ENCODE measurements at places on chromosomes 13 and 19.

GRCh38 chr19:6737873-6738786, 750 bp upstream of the GPR108 start:
- DNase-seq, result peak; percentile 60

- no peak for DNase-seq
Measured at GRCh38 chr13:113821847-113822246, 42.0 kb downstream of the GAS6 start.

DNA sequence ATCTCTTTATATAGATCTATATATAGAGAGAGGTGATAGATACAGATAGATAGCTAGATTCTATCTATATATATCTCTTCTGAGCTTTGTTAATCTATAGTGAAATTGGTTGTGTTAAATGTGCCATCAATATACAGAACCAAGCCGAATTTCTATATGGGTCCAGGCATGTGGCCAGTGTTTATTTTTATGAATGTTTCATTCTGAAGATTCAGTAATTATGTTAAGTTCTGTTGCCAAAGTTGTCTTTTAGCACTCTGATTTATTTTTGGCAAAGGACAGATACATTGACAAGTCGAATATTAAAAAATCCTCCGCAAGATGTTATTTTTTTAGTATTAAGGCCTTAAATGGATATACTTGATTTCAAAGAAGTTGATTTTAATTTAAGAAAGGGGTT, 190.4 kb upstream of the HTR2A start:
- no peak for DNase-seq

GRCh38 chr19:48398375-48399235, 5.1 kb downstream of the GRIN2D start:
- no peak for DNase-seq

DNA sequence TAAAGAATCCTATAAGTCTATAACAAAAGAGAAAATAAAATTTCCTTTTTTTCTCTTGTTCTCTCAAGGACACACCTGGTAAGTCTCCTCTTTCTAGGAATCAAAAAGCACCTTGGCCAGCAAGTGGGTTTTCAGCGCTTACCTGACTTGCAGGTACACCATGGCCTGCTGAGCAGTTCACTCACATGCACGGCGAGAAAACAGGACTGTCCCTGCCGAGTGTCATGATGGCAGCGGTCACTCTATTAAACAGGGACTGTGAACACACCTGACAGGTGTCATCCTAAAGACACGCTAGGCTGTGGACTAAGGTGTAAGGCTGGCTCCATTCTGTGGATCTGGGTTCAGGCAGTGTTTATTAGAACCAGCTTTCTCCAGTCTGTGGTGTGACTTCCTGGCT, 170.2 kb downstream of the TEX29 start:
- no peak for DNase-seq

GRCh38 chr19:1151037-1151724, 22.9 kb downstream of the SBNO2 start:
- no peak for DNase-seq

GRCh38 chr19:28838909-28839308, 374.0 kb downstream of the UQCRFS1 start:
- DNase-seq, result no peak

DNA sequence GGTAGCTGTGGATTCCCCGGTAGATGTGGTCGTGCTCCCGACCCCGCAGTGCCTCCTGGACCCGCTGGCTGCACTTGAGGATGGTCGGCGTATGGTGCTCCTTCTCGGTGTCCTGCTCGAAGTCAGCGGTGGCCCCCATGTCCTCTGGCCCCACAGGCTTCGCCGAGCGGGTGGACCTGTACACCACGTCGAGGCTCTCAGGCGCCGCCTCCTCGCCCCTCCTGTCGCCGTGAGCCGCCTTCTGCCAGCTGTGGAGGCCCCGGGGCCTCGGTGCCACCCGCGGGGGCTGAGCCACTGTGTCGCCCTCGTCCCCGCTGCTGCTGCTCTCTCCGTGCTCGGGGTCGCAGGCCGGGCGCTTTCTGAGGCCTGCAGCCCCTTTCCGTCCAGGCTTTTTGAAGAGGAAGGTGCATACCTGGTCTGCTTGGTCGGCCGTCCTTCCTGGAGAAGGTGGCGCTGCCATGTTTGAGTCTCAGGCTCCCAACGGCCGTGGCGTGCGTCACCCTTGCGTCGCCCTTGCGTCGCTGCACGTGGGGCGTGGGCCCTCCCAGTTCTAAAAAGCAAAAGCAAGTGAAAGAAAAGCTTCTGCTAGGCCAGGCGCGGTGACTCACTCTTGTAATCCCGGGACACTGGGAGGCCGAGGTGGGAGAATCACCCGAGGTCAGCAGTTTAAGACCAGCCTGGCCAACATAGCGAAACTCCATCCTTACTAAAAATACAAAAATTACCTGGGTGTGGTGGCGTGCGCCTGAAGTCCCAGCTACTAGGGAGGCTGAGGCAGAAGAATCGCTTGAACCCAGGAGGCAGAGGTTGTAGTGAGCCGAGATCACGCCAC, at the start of gene RNF113B:
TSS of gene RNF113B (minus strand) at position 493 of the 832 bp plus-strand sequence. CDS start at position 460, 33 bp downstream.
- DNase-seq, result no peak

GRCh38 chr13:49218493-49219051, 1.6 kb upstream of the MLNR start:
- DNase-seq, result no peak

DNA sequence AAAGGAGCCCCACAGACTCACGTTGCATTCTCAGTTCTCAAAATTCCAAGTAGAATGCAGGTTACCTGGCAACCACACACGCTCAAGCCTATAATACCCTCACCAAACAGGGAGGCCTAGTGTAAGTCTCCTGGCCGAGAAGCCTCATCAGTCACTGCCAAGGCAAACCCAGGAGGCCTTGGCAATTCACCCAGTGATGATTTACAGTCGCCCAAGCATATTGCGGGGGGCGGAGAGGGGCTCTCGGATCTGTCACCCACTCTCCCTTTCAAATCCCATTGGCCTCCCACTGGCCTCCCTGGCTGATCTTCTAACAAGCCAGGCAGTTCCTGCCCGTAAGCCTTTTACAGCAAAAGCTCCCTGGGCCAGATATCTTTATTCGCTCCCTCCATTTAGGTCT, 1.1 kb downstream of the AKAP8L start:
- no peak for DNase-seq

- DNase-seq, result peak; percentile 29
Measured at GRCh38 chr19:42693760-42694350, 46.4 kb downstream of the PSG3 start.

DNA sequence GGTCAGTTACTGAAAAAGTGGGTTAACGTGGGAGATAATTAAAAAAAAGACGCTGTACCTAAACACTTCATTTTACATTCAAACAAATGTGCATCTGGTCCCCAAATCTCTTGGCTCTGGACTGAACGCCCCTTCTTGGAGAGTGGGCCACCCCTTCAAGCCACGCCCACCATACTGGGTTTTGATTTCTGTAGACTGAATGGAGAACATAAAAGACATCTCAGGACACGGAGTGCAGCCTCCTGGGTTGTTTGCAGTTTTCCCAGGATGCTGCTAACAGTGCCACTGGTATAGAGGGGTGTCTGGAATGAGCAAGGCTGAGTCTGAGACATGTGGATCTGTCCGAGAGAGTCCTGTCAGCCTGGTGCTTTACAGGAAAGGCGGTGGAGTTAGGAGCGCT, 10.6 kb downstream of the TFDP1 start:
- DNase-seq, result no peak

GRCh38 chr13:100363285-100363711, 225.3 kb downstream of the GGACT start:
- DNase-seq, result no peak

DNA sequence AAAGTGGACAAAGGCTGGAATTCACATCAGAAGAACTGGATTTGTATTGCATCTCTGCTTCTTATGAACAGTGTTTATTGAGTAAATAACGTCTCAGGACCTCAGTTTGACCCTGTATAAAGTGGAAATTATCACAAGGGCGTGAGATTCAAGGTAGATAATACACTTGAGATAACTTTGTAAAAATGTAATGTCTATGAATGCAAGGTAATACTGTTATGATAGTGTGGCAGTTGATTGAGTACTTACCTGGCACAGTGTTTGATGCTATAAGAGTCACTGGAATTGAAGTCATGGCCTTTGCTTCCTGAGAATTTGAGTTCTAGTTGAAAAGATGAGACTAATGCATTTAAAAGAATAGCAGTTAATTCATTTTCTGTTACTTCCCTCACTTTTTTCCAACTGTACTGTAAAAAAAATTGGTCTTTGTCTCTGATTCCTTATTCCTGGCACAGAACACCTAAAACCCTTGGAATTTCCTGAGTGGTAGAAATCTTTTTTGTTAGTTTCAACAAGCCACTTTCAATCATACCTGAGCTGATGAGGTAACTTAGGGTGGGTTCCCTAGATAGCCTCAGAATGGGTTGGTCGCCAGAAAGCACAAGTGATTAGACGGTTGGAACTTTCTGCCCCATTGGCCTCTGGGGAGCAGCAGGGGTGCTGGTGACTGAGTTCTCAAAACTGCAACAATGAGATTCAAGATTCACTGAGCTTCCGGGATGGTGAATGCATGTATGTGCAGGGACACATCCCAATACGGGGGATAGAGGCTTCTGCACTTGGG, 6.4 kb upstream of the XPO4 start:
- no peak for DNase-seq

- DNase-seq, result no peak
Measured at GRCh38 chr19:1862424-1863327, 703 bp downstream of the KLF16 start.

- DNase-seq, result no peak
Measured at GRCh38 chr13:94143624-94144350, 335.7 kb downstream of the DCT start.

- DNase-seq, result peak; percentile 64
Measured at GRCh38 chr19:33795370-33796163, 1.1 kb upstream of the KCTD15 start.

DNA sequence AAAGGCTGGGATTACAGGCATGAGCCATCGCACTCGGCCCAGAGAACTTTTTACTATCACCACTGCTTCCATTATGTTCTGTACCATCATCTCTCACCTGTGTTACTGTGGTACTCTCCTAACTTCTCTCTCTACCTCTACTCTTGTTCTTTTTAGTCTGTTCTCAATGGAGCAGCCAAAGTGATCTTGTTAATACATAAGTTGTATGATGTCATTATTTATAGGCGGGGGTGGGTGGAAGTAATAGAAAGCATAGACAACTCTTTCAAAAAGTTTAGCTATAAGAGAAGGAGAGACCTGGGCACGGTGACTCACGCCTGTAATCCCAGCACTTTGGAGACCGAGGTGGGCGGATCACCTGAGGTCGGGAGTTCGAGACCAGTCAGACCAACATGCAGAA, 3.0 kb downstream of the ZNF570 start:
- no peak for DNase-seq

DNA sequence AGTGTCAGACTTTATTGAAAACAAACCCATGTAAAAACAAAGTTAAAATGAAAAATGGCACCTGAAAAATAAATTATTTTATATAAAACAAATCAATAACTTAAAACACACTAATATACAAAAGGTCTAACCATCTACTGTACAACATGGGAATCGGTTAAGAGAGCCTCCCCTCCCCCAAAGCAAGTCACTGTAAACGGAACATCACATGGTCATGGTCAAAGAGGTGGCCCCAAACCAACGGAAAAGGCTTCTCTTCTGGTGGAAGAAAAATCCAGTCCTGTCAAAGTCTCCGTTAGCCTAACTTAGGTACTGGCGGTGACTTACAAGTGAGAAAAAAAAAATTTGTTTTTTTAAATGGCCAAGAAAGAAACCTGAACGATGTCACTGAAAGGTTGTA, 15.7 kb upstream of the TIMM44 start:
- no peak for DNase-seq

- no peak for DNase-seq
Measured at GRCh38 chr13:47112205-47112902, 215.5 kb upstream of the HTR2A start.

DNA sequence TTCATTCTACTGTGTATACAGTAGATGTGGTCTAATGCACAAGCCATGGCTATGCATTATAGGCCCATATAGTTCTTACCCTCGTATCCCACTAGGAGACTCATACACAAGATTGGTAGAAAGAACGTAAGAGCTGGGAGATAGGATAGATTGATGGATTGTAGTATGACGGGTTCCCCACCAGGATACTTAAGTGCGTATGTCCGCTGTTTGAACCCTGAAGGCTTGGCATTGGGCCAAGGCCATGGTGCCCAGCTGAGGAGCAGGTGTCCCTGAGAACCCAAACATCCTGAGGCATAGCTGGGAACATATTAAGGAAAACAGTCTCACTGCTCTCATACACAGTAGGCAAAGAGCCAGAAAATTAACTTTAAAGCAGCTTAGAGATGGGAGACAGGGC, 617.5 kb upstream of the KLF12 start:
- no peak for DNase-seq

DNA sequence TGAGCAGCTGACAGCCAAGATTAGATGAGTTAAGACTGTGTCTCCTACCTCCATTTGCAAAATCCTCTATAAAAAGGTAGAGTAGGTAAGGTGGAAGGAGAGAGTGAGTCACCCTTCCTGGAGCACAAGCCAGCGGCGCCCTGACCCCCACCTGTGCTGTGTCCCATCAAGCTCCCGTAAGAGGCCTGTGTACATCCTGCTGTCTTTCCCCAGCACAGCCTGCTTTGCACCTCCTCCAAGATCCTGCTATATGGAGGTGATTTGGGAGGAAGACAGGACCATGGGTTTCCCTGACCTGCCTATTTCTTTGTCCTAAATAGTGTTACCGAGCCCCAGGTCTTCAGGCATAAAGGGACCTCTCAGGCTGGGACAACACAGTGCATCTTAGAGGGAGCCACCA, 62.3 kb upstream of the UQCRFS1 start:
- no peak for DNase-seq

DNA sequence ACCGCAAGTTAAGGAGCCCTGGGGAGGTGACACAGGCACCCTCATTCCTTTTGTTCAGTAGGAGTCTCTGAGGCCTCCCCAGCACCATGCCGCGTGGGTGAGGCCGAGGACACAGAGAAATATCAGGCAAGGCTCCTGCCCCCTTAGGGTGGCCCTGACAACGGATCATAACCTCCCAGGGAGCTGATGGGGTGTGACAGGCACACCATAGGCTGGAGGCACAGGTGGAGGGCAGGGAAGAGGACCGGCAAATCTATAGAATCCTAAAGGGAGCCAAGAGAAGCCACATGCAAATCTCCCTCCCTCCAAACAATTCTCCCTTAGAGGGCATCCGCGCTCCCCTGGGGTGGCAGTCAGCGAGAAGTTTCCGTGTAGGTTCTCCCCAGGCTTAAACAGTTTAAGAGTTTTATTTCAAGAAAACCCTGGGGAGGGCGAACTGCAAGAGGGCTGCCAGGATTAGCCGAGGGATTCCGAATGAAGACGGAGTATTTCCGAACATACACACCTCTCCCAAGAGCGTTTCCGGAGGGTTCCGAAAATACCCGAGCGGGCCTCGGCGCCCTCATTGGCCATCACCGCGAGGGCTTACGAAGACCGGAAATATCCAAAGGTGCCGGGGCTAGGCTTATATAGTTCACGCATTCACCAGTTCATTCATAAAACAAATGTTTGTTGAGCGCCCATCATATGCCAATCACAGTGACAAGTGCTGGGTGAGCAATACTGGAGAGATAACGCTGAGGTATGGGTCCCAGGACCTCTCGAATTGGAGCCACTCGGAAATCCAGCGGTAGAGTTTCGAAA, 610 bp upstream of the RPL28 start:
- DNase-seq, result peak; percentile 91

- no peak for DNase-seq
Measured at GRCh38 chr19:47756953-47757608, 11.7 kb downstream of the NOP53 start.
